H9 (cell line): ENCODE measurements at places on chromosomes 4 and X.

- peak; percentile 40 for DNase-seq
Measured at GRCh38 chrX:10636337-10636736, 16.0 kb upstream of the MID1 start.

DNA sequence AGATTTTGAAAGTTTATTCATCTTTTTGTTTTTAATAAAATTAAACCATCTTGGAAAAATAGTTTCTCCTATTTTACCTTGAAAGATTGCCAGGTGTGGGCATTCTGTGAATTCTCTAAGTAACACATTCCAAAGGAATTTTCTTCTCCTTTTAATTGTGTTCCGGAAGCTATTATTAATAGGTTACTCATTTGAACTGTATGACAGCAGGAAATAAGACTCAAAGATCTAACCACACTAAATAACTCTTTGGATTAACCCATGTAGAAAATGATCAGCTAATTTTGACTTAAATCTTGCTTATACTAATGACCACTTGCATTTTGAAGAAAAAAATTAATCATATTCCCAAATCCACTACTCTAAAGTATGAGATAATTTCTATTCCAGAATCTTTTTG, 17.6 kb upstream of the CCNI start:
- no peak for DNase-seq

DNA sequence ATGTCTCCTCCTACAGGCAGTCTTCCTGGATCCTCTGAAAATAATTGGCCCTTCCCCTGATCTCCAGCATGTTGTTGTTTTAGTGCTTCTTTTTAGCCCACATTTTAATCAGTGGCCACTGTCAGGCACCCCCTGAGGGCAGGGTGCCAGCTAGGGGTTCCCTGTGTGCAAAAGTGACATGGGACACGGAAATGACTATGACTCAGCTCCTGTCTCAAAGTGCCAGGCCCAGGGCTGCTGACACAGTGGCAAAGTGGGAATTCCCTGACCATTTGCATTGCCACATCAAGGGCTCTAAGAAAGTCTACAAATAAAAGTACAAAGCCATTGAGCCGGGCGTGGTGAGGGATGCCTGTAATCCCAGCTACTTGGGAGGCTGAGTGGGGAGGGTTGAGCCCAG, 24.8 kb downstream of the HMX1 start:
- no peak for DNase-seq

DNA sequence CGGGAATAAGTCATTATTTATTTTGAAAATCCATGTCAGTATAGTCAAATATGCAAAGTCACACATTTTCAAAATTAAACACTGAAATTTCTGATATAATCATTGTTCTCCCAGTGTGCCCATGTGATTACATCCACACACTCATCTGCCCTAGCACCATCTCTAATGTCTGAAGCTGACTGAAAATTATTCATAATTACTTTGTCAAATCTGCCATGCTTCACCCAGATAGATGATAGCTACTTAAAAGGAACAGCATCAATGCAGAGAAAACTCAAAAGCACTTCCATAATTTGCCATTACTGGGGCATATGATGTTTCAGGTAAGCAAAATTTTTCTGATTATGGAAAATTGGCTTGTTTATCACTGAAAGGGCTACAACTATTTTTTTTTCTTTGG, 1433.3 kb upstream of the IGFBP7 start:
- DNase-seq = no peak

GRCh38 chrX:129577877-129578276, 37.8 kb downstream of the OCRL start:
- DNase-seq = no peak

GRCh38 chrX:153723351-153724251, 586 bp downstream of the BCAP31 start:
- DNase-seq = peak; percentile 50

- DNase-seq = no peak
Measured at GRCh38 chr4:15348236-15348635, 79.6 kb upstream of the C1QTNF7 start.

- DNase-seq = no peak
Measured at GRCh38 chr4:102842367-102842766, 15.0 kb upstream of the UBE2D3 start.

GRCh38 chr4:113080050-113080449, 30.6 kb downstream of the ANK2 start:
- DNase-seq = no peak

GRCh38 chr4:67292045-67292444, 253.3 kb downstream of the CENPC start:
- DNase-seq = no peak

GRCh38 chrX:98068024-98068580, 1184.4 kb downstream of the RPA4 start:
- DNase-seq = no peak

- no peak for DNase-seq
Measured at GRCh38 chr4:11418610-11419009, 10.1 kb downstream of the HS3ST1 start.

DNA sequence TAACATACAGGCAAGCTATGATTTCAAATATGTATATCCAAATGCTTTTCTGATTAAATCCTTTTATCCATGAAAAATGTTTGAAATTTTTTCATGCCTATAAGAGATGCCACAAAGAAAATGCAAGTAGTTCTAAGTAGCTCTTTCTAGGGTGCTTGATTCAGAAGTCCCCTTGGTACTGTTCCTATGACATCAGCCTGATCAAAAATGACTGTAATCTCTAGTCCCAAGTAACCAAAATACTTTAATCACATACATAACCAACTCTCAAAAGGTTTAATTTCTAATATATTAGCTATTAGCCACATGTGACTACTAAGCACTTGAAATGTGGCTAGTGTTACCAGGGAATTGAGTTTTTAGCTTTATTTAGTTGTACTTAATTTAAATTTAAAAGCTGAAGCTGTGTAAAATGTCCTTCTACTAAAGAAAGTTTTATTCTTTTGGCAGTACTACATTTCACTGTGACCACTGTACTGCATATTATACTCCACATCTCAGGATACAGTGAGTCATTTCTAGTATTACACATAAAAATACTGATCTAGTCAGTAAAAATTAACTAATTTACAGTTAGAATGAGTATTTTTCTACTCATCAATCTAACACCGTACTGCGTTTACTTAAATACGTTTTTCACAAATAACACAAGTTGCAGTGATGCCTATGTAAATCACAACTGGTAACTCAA, 33.9 kb downstream of the FBXW7 start:
- no peak for DNase-seq

DNA sequence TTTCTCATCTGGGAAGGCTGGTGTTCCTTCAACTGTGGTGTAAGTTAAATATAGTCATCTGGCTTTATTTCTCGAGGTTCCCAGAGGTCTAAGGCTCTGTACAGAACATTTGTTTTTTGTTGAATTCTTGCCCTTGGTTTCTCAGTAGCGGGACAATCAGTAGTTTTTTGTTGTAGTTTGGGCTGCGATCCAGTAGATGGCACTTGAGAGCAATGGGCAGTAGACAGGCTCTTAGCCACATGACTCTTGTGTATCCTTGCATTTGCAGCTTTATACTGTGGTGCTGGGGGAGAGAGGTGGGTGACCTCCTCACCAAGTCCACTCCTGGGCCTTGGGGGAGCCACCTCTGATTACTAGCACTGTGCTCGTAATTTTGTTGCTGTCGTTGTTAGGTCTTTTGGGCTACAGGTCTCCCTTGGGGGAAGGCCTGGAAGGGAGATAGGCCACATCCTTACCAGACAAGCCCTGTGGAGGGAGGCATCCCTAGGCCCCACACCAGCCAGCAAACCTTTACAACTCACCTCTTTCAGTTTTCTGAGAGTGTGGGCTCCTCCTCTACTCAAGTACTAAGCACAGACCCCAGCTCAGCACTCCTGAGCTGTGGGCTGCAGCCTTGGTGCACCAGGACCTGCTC, 8.1 kb downstream of the ETDB start:
- DNase-seq = peak; percentile 49

DNA sequence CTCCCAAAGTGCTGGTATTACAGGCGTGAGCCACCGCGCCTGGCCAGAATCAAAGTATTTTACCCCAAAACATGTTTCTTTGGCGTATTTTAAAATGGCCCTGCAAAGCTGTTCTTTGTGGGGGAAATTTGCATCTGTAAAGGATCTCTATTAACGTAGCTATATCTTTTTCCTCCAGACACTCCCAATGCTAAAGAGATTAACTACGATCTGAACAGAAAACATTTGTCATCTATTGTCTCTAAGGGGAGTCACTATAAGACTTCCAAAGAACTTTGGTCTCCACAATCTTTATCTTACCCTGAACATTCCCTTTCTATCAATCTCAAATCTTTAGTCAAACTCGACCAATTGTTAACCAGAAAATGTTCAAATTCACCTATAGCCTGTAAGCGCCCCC, 19.1 kb upstream of the PDS5A start:
- no peak for DNase-seq

DNA sequence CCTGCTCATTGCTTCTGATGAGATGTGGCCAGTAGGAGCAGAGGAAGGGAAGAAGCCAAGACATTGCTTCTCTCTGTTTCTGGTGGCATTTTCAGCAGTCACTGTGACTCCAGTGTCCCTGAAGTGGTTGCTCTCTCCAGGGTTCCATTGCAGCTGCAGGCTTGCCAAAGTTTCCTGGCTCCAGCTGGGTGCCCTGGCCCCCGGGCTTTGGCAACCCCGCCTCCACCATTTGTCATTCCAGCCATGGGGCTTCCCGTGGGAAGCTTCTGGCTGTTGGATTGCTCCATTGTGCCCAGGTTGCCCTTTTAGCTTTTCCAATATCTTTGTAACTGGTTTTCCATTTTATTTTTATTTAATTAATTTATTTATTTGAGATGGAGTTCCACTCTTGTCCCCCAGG, 12.7 kb downstream of the FGFBP1 start:
- DNase-seq = no peak

- DNase-seq = no peak
Measured at GRCh38 chrX:53125506-53125905, 31.6 kb downstream of the KANTR start.

DNA sequence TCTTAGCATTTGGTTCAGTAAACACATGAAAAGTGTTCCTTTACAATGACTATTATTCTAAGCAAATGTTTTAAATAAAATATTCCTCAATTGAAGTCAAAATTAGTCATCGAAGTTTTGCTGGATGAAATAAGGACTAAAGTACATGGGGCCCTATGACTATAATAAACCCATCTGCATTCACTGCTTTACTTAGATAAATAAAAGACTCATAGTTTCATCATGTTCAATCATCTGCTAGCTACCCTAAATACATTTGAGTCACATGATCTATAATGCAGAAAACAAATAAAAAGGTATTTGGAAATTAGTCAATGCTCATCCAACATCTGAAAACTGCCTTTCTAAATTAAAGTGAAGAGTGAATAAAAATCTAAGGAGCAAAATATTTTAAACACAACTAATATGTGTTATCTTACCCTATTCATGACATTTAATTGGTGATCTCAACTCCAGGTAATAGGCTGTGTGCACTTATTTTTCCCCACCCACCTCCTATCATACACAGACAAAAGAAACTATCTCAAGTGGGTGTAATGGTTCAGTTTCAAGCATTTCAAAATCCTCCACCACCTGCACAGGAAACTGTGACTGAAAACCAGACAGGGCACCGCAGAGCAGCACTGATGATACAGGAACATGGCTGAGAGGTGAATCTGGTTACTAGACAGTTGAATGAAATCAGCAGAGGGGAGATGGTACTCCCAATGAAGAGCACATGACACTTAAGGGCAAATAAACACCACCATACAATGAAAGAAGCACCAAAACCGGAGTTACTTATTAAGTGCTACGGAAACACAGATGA, 78.6 kb downstream of the CAMK2D start:
- no peak for DNase-seq

DNA sequence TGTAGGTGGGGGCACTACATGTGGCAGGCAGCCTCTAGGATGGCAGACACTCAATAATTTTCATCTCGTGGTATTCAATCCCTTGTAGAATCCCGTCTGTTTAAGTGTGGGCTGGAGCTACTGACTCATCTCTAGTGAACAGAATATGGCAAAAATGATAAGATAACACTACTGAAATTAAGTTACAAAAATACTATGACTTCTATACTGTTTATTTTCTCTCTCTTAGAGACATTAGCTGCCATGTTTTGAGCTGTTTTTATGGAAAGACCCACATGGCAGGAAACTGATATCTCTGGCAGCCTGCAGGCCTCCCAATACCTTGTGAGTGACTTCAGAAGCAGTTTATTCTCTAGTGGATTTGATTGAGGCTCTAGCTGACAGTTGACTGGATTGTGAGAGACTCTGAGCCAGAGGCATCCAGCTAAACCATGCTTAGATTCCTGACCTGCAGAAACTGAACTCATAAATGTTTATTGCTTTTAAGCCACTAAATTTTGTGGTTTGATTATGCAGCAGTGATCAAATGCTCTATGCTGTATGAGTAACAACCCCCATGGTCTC, 298.8 kb upstream of the CTSO start:
- no peak for DNase-seq

GRCh38 chr4:478373-478772, 20.6 kb downstream of the ZNF721 start:
- DNase-seq = no peak

GRCh38 chrX:14351611-14352303, 177.6 kb upstream of the GLRA2 start:
- peak; percentile 28 for DNase-seq

DNA sequence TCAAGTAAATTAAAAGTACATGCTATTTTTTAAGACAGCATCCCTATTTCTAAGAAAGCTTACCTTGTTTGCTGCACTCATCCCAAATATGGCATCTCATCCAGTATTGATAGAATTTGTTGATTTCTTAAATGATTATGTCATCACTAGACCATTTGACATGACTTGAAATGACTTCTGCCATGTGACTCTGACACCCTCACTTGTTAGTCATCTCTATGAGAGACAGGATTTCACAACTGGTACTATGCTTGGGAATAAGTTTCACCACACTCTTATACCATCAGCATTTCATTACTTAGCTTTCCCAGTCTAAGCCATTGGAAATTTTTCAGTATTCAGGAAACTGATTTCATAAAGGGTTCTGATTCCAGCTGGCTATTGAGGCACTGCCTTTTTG, 55.3 kb downstream of the TMPRSS11F start:
- no peak for DNase-seq

DNA sequence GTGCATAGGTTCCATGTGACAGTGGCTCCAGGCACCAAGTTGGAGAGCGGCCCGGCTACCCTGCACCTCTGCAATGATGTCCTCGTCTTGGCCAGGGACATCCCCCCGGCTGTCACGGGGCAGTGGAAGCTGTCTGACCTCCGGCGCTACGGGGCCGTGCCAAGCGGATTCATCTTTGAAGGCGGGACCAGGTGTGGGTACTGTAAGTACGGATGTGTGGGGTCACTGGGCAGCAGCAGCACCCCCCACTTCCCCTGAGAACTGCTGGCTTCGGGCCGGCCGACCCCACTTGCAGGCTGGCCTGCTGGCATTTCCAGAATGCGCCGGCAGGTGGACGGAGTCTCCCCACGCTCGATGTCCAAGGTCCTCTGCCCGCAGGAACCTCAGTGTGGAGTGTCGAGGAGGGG, 13.2 kb downstream of the DOK7 start:
- no peak for DNase-seq

- DNase-seq = no peak
Measured at GRCh38 chrX:122913134-122913533, 270.9 kb upstream of the GRIA3 start.

GRCh38 chr4:56434599-56435139, 746 bp downstream of the PPAT start:
- peak; percentile 51 for DNase-seq
